NCI-H510A (cell line): ENCODE measurements at places on chromosomes 1 and 21.

DNA sequence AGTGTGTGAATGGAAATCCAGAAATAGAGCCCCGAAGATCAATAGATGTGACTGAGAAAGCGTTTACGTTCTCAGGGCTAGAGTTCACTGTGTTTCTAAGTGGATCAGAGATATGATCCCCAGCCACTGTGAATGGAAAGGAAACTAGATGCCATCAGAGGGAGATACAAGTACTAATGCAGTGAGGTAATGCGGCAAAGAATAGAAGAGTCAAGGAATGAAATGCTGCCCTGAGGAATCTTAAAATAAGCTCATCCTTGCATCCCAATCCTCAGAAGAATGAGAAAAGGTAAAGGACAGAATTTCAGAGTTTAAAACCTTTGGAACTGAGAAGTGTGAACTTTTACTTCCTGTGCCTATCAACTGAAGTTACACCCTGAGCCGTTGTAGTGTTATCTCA is 165.5 kb upstream of the ESRRG start:
- no peak for DNase-seq

- DNase-seq: no peak
Measured at GRCh38 chr1:153563991-153564390, 1.7 kb downstream of the S100A2 start.

GRCh38 chr1:32538887-32539583 is at the start of gene ZBTB8A:
Gene ZBTB8A, plus strand, starts transcription at chr1:32539427. Its CDS starts 53,505 bp downstream, at chr1:32592932.
- DNase-seq: no peak

GRCh38 chr1:17078991-17079868 is 25.4 kb upstream of the SDHB start:
- no peak for DNase-seq

DNA sequence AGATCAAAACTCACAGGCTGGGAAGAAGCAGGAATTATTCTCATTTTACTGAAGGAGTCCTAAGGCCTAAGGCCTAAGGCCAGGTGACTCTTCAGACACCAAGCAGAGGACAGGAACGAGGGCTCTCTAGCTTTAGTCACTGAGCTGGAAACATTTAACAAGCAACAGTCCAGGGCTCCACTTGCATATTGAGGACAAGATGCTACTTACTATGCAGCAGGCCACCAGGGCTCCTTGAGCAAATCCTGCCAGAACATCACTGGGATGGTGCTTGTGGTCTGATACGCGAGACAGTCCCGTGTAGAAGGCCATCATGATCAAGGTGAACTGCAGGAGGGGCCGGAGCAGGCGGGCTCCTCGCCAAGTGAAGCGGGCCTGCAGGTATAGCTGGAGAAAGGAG is 67.6 kb downstream of the PLPP3 start:
- DNase-seq: no peak
